ENCODE measurements at places on chromosomes 4 and X.

- DNase-seq, result no peak
These were observed 108.2 kb upstream of the SORBS2 start for GRCh38 chr4:185920171-185920570.

- DNase-seq, result no peak
These were observed 44.8 kb downstream of the RBPJ start for GRCh38 chr4:26365537-26366150.

DNA sequence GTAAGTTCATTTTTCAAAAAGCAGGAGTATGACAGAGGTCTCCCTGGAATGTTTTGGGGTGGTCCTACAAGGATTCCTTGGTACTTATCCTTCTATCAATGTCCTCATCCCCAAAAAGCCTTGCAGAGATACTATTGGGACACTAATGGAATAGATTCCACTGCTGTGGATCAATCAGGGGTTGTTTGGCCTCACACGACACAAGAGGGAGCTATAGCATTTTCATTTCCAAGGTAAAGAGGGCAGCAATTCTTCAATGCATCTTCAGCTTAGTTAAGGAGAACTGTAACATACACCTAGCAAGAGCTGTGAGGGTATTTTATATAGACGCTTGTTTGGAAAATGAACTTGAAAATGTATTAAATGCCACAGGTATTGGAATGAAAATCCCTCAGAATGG is 50.9 kb downstream of the USP26 start:
- peak; percentile 9 for DNase-seq

GRCh38 chr4:1204286-1204827 is 32.0 kb upstream of the SPON2 start:
- DNase-seq, result no peak

DNA sequence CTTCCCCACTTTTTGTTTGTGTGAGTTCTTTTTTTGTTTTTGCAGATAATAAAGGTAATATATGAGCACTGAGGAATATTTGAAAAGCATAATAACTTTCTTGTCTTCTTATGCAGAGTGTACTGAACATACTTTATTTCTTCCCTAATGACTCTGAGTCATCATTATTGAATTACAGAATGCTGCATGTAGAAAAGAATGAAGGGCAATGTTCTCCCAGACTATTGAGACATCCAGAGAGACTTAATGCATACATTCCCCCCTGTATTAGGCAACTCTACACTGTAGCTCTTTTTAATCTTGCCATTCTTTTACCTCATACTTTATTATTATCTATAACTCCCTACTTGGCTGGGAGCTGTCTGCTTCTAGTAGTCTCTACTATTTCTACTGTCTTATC is 240.5 kb upstream of the ANKRD50 start:
- DNase-seq, result peak; percentile 7

- DNase-seq, result no peak
These were observed 67.4 kb upstream of the PCDH18 start for GRCh38 chr4:137599734-137600133.

- DNase-seq, result no peak
These were observed 1065.7 kb upstream of the FTHL17 start for GRCh38 chrX:32137525-32137924.

GRCh38 chrX:115940888-115941332 is 229.6 kb upstream of the AGTR2 start:
- peak; percentile 62 for DNase-seq

GRCh38 chr4:98508829-98509598 is 149.4 kb downstream of the TSPAN5 start:
- DNase-seq, result no peak
